ENCODE measurements at places on chromosomes 11 and 22.
A peak's percentile ranks its signal among the peaks of the same experiment; 100 is the strongest.

- no peak for DNase-seq
Observed at GRCh38 chr11:15748132-15748531, 608.2 kb downstream of the SOX6 start.

GRCh38 chr11:21556926-21557325 lies 636.0 kb upstream of the ANO5 start:
- no peak for DNase-seq

- no peak for DNase-seq
Observed at GRCh38 chr11:135074397-135074998, 662.5 kb upstream of the B3GAT1 start.

- DNase-seq = peak; percentile 90
Observed at GRCh38 chr11:66855574-66856495, 1.0 kb upstream of the LRFN4 start.

DNA sequence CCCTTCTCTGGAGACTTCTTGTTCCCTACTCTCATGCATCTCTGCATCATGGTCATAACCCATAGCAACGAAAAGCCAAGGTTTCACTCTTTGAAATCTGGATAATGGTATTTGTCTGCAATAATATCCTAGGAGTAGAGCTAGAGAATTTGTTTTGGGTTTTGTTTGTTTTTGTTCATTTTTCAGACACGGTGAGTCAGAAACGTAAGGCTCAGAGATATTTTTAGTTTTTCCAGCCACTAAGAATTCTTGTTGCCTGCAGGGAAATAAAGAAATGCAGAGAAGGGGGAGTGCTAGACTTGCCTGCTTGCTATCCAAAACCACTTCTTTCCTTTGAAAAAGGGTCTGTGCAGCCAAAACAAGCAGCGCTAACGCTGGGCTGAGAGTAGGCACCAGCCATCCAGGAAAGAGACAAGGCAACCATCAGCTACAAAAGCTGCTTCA lies 26.0 kb downstream of the POU2AF3 start:
- no peak for DNase-seq

- no peak for DNase-seq
Observed at GRCh38 chr11:72297828-72298227, 53.9 kb upstream of the PHOX2A start.

DNA sequence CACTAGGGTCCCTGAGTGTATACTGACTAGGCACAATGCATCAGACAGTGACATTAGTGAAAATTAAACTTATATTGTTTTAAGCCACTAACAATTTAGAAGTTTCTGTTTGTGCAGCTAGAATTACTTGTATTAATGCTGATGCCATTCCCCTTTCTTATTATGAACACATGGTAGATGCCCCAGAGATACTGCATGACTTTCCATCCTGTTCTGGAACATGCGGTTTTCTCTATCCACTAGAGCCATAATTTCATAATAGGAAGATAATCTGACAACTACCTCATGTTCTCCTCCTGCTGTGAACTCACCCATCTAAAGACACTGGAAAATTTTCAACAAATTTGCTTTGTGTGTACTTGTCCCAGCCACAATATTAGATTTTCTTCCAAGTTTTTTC lies 1256.4 kb downstream of the FAM181B start:
- no peak for DNase-seq
